ENCODE measurements at places on chromosomes 7 and 10.

- DNase-seq, result peak; percentile 100
These were observed at the start of gene BBIP1 for GRCh38 chr10:110918643-110919348. BBIP1 (minus strand) TSS chr10:110919180; CDS start chr10:110918157, 1,023 bp downstream.

GRCh38 chr7:130998993-130999602, 265.1 kb upstream of the KLF14 start:
- DNase-seq, result no peak

DNA sequence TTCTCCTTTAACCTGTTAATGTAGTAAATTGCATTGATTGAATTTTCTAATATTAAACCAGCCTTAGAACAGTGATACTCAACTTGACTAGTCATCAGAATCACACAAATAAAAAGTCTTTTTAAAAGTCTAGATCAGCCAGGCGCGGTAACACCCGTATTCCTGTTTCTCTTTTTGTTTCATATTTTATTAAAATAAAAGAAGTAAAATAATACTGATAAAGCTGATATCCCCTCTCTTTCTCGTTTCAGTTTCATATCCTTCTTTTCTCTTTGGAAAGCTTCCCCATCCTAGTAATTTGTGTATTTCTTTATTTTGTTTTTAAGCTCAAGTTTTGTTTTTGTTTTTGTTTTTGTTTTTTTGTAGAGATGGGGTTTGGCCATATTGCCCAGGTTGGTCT, 9.3 kb downstream of the SMO start:
- DNase-seq, result no peak

DNA sequence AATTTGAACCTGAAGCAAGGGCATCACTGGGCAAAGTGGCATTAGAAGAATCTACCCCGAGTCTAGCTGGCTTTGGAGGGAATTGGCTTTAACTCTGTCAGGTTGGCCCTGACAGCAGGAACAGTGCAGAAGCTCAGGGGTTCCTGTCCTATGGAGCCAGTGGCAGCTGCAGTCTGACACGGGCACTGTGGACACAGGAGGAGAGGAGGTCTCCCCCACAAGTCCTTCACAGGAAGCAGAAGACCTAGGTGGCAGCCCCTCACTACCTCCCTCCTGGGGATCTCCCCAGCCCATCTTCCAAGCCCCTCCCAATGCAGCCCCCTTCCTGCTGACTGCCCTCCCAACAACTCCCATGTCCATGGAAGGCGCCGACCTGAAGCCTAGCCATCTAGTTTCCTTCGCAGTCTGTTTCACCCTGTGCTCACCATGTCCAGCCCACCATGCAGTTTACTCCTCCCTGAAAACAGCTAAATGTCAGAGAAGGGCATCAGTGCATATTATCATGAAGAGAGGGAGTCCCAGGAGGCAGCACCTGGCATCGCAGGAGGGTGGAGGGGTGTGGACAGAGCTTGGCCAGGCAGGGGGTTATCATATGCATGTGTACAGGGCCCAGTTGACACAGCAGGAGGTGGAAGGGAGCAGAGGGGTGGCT, 17.9 kb upstream of the GDF10 start:
- DNase-seq, result no peak

DNA sequence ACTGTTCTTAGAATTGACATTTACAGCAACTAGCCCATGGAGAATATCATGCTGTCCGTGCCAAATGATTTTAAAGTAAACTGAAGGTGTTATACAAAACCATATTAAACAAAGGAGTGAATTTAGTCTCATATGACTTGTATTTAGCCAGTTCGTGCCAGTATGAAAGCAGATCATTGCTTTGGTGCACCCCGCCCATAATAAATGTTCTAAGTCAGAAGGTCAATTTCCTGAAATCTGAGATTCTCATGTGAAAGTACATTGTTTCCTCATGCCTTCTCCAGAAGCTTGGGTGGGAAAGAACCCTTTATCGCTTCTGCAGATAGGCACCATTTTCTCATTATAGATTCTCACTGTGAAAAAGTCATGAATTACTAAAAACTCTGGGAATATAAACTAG, 106.4 kb downstream of the CAMK1D start:
- DNase-seq, result no peak

DNA sequence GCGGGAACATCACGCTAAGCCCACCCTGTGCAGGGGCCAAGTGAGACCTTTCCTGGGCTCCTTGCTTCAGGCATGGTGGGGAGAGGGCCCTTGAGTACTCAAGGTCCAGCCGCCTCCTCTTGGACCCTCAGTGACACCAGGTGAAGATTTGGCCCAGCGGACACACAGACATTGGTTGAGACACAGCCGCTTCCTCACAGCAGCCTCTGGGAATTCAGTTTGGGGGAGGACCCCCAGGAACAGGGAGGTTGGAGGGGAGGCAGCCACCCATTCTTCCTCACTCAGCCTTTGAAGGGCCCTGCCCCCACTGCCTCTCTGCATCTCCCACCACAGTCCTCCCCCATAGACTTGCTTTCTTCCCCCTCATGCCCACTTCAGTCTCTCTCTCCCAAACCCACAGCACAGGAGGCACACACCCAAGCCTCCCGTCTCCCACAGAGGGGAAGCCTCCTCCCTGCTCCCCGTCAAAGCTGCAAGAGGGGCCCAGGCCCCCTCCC, 31.9 kb downstream of the ANXA8 start:
- DNase-seq, result no peak

GRCh38 chr10:121435099-121435875, 163.0 kb downstream of the FGFR2 start:
- DNase-seq, result no peak
